ENCODE measurements at places on chromosomes 5 and 9. TPM values are rescaled to one million over a fixed set of nuclear protein-coding genes. Genes with fewer than 3 reads are reported as not detected.
A peak's percentile ranks its signal among the peaks of the same experiment; 100 is the strongest.

DNA sequence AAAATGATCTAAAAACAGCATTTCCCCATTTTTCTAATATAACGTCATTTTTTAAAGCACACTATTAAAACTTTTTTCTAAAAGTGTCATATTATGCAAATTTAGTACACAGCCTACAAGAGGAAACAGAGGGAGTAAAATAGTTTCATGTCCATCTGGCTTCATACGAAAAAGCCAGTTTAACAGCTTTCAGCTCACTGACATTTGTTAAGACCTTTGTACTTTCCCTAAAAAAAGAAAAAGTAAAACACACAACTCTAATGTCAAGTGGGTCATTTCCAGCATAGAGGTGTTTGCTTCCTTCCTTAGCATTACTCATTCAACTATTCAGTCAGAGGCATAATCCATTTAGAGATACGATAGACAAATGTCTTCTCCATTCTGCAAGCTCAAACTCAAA lies 49.4 kb downstream of the ABHD17B start:
- no peaks in the 10 kb centered on the region for H3K4me1 ChIP-seq
- no peaks in the 10 kb centered on the region for H3K36me3 ChIP-seq
- no peak overlapping the region for H3K27ac ChIP-seq
- no peak for DNase-seq
- no peak overlapping the region for H3K4me3 ChIP-seq

Gene PRRX2
- 0.49 TPM for total RNA-seq

DNA sequence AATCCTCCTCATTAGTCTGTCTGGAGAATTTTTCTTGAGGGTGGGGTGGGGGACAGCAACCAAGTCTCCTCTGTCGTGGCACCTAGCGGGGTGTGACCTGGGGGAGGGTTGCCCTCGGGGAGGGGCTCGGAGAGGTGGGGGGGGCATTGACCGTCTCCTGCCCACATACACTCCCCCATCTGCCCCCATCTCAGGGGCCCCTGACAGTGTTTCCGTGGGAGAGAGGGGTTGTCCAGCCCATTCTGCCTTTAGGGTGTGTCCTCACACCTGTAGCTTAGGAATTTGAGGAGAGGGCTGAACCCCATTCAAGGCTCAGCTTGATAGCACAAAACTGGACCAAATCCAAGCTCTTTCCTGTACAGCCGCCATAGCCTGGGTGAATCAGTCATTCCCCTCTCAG lies 5.9 kb upstream of the CXXC5 start:
- peak overlapping the region; percentile 96 for H3K27ac ChIP-seq
- H3K4me3 ChIP-seq, result peak overlapping the region; percentile 64
- H3K27me3 ChIP-seq, result no peaks in the 10 kb centered on the region
- peaks cover 54% of the 10 kb centered on the region for H3K4me1 ChIP-seq

GRCh38 chr5:61167382-61167781 lies 5.1 kb upstream of the SMIM15 start:
- DNase-seq, result no peak
- no peaks in the 10 kb centered on the region for H3K36me3 ChIP-seq
- no peak overlapping the region for H3K27ac ChIP-seq

DNA sequence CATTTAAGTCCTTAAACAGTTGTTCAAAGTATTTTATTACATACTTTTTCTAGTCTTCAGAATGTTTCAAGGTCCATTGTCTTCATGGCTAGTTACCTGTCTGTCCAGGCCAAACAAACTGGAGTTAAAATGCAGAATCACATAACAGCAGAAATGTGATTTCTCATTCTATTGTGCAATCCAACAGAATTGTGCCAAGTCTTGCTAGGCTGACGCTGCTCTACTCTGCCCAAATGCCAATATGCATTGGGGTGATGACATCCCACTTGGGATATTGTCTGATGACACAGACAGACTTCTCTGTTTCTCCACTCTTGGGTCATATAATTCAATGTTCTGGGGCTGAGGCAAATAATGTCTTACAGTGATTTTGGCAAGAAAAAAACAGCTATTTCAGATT lies 5.2 kb upstream of the SLC22A5 start:
- no peaks in the 10 kb centered on the region for H3K27me3 ChIP-seq
- peak overlapping the region; percentile 5 for H3K4me3 ChIP-seq
- no peak for DNase-seq
- peak overlapping the region; percentile 86 for H3K27ac ChIP-seq

GRCh38 chr9:108664309-108665255 lies 191.2 kb downstream of the ACTL7B start:
- H3K4me3 ChIP-seq, result no peak overlapping the region
- DNase-seq, result no peak
- no peak overlapping the region for H3K27ac ChIP-seq
- no peaks in the 10 kb centered on the region for H3K27me3 ChIP-seq

GRCh38 chr9:81373294-81373693 lies 316.1 kb downstream of the TLE1 start:
- H3K27ac ChIP-seq, result peak overlapping the region; percentile 87
- H3K36me3 ChIP-seq, result no peaks in the 10 kb centered on the region
- peaks cover 15% of the 10 kb centered on the region for H3K4me1 ChIP-seq
- no peak overlapping the region for H3K4me3 ChIP-seq

Gene SLC36A2
- total RNA-seq, result 13.1 TPM

GRCh38 chr5:83964271-83964670 lies 243.6 kb upstream of the HAPLN1 start:
- no peak overlapping the region for H3K4me3 ChIP-seq
- no peaks in the 10 kb centered on the region for H3K36me3 ChIP-seq

Gene AOPEP
- total RNA-seq, result 78.6 TPM

Gene FBXL7
- total RNA-seq, result 7.5 TPM

Gene ARID3C
- total RNA-seq, result not detected

GRCh38 chr5:150573216-150573615 lies 65.3 kb downstream of the NDST1 start:
- H3K36me3 ChIP-seq, result no peaks in the 10 kb centered on the region
- H3K4me3 ChIP-seq, result no peak overlapping the region
- no peaks in the 10 kb centered on the region for H3K27me3 ChIP-seq
